ENCODE measurements at places on chromosomes 6 and 20. TPM values are rescaled to one million over a fixed set of nuclear protein-coding genes. Genes with fewer than 3 reads are reported as not detected.

DNA sequence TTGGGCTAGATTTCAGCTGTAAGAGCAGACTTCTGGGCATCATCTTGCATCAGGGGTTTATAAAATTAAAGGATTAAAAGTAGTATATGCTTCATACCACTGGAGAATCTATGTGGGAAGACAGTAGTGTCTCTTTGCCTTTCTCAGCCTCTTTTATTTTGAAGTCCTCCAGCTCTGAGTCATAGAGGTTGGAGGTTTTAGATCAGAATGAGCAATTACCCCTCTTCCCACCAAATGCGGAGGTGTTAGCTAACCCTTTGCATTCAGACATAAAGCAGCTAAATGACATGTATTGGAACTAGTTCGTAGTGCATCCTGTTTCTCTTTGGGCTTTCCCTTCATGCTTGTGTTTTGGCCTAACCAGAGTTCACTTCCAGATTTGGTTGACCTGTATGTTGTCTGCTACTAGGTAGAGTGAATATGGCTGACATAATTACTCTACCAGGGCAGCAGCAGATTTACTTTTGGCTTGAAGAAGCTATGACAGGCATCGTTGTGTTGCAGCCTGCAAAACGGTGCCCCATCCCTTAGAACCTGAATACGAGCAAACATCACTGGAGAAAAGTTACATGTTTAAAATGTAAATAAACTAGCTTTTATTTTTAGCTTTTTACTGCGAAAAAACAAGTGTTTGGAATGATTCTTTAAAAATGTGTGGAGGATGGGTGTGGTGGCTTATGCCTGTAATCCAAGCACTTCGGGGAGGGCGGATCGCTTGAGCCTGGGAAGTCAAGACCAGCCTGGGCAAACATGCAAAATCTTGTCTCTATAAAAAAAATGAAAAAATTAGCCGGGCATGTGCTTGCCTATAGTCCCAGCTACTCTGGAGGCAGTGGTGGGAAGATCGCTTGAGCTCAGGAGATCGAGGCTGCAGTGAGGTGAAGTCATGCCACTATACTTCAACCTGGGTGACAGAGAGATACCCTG is 82.2 kb downstream of the MYO6 start:
- no peak for DNase-seq
- H3K27me3 ChIP-seq, result no peaks in the 10 kb centered on the region
- no peaks in the 10 kb centered on the region for H3K4me1 ChIP-seq
- H3K4me3 ChIP-seq, result no peak overlapping the region
- peaks cover 4% of the 10 kb centered on the region for H3K36me3 ChIP-seq

GRCh38 chr6:149683256-149683859 is 34.5 kb downstream of the LATS1 start:
- no peak overlapping the region for H3K4me3 ChIP-seq
- no peaks in the 10 kb centered on the region for H3K27me3 ChIP-seq
- DNase-seq, result no peak
- H3K27ac ChIP-seq, result peak overlapping the region; percentile 69
- H3K36me3 ChIP-seq, result peaks cover 13% of the 10 kb centered on the region

DNA sequence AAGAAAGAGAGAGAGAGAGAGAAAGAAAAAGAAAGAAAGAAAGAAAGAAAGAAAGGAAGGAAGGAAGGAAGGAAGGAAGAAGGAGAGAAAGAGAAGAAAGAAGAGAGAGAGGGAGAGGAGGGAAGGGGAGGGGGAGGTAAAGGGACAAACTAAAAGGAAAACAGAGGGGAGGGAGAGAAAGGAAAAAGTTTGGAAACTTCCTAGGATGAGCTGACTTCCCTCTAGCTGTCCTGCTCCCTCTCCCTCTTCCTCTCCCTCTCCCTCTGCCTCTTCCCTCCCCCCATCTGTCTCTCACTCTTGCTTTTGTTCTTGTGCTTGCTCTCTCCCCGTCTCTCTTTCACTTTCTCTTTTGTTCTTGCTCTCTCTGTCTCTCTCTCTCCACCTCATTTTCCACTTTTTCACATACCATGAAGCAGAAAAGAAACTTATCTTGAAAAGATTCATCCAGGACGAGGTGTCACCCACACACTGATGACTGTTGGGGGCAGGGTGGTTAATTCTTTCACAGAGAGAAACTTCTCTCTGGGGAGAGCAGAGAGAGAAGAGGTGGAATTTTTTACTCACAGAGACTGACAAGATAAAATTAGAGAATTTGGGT is 56.4 kb upstream of the DUSP22 start:
- H3K4me3 ChIP-seq, result peak overlapping the region; percentile 28
- no peaks in the 10 kb centered on the region for H3K36me3 ChIP-seq
- peak overlapping the region; percentile 12 for H3K27ac ChIP-seq
- DNase-seq, result no peak
- H3K4me1 ChIP-seq, result no peaks in the 10 kb centered on the region

GRCh38 chr6:122622479-122622878 is 12.3 kb downstream of the PKIB start:
- H3K27me3 ChIP-seq, result no peaks in the 10 kb centered on the region
- no peak overlapping the region for H3K27ac ChIP-seq
- no peaks in the 10 kb centered on the region for H3K36me3 ChIP-seq
- DNase-seq, result no peak
- H3K4me3 ChIP-seq, result no peak overlapping the region
- H3K4me1 ChIP-seq, result no peaks in the 10 kb centered on the region

Gene VSTM2L
- total RNA-seq, result 97.4 TPM

DNA sequence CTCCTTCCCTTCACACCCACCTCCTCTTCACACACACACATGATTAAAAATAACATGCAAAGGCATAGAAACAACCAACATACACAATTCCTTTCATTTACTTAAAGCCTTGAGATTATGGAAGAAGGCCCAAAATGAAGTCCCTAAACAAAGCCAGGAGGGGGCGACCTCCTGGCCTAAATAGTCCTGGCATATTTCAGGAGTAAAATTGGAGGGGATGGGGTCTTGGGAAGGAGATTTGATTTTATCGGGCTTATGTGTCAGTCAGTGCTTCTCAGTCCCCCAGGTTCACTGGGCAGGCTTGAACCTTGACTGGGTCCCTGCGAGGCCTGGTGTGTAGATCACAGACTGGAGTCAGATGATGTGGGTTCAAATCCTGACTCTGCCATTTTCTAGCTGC is 266.4 kb downstream of the SAMD5 start:
- DNase-seq, result no peak
- H3K36me3 ChIP-seq, result no peaks in the 10 kb centered on the region
- H3K27ac ChIP-seq, result no peak overlapping the region
- H3K27me3 ChIP-seq, result no peaks in the 10 kb centered on the region

- no peaks in the 10 kb centered on the region for H3K4me1 ChIP-seq
- H3K27me3 ChIP-seq, result peaks cover 3% of the 10 kb centered on the region
- H3K36me3 ChIP-seq, result no peaks in the 10 kb centered on the region
- no peak overlapping the region for H3K4me3 ChIP-seq
Observed at GRCh38 chr20:44807684-44808056, 2.7 kb downstream of the RIMS4 start.

GRCh38 chr20:54134445-54135220 is 39.2 kb downstream of the CYP24A1 start:
- no peak overlapping the region for H3K4me3 ChIP-seq
- H3K27ac ChIP-seq, result no peak overlapping the region
- no peaks in the 10 kb centered on the region for H3K27me3 ChIP-seq
- no peaks in the 10 kb centered on the region for H3K36me3 ChIP-seq
- no peaks in the 10 kb centered on the region for H3K4me1 ChIP-seq

DNA sequence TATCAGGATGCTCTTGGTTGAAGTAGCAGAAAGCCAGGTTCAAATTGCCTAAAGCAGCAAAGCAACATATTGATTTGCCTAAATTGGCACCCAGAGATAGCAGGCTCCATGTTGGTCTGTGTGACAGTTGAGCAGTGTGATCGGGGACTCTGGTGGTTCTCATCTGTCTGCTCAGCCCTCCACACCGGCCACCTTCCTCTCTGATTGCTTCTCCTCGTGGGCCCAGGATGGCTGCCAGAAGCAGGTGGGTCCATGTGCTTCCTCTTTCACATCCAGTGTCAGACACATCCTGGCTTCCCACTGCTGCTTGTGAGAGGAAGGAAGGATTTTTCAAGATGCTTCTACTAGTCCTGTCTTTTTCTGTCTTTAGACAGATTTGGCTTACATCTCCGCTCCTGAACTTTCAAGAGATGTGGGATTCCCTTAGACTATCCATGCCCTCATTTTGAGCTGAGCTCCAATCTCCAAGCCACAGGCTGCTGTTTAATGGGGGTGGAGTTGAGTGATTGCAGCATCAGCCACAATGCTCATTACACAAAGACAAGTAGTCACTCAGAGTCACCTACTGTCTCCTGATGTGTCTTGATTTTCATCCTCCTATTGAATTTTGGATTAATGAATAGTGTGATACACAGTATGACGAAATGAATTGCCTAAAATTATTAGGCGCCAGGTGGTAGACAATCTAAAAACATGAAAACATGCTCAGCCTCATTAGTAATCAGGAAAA is 122.2 kb downstream of the ZDHHC14 start:
- no peaks in the 10 kb centered on the region for H3K36me3 ChIP-seq
- H3K4me3 ChIP-seq, result no peak overlapping the region
- no peaks in the 10 kb centered on the region for H3K4me1 ChIP-seq
- H3K27me3 ChIP-seq, result no peaks in the 10 kb centered on the region
- H3K27ac ChIP-seq, result no peak overlapping the region
- DNase-seq, result no peak
